GM13976 (cell line): ENCODE measurements at places on chromosomes 5 and 9.

DNA sequence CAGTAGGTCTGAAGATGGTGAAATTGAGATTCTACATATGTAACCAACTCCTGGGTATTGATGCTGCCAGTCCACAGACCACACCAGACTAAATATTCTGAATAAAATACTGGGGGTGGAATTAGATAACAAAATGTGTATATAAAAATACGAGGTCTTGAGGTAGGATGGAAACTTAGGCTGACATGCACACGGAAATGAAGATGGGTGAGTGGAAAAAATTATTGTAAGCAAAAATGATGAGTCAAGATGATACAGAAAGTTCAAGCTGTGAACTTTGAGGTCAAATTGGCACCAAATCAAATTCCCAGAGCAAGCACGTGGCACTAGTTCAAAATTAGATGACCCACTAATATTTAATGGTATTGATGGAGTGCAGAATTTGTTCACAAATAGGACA is 713.4 kb upstream of the ACO1 start:
- DNase-seq = no peak

- no peak for DNase-seq
Observed at GRCh38 chr9:74282526-74283253, 214.4 kb upstream of the RORB start.

GRCh38 chr5:146699138-146699537 is 179.4 kb downstream of the PPP2R2B start:
- DNase-seq = no peak

DNA sequence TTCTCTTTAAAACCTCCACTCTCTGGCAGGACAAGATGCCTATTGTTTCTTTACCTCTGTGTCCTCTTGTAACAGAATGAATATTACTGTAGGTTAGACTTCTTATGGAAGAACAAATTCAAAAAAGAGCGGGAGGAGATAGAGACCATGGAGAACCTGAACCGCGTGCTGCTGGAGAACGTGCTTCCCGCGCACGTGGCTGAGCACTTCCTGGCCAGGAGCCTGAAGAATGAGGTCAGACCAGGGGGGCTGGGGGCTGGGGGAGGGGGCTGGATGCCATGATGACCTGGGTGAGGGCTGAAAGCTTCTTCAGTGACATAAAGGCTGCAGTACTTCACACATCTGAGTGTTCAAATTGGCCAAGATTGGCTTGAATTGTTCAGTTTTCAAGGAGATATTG is 61.4 kb downstream of the CFAP90 start:
- no peak for DNase-seq
